T follicular helper cell (primary cell): ENCODE measurements at places on chromosomes 7 and 10.

DNA sequence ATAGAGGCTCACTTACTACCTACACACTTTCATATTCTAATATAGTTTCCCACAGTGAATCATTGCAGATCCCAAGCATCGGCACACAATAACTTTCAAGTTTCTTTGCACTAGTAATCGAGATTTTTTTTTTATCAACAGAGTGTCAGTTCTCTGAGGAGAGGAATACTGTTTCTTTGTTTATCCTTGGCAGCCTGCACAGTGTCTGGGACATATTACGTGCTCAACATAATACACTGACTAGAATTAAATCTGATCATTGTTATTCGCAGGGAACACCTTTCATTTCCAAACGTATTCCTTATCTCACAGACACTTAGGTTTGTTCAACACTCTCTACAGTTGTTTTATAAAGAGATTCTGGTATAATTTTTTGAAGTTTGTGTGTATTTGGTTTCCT lies 95.3 kb downstream of the CACNA2D1 start:
- DNase-seq: no peak

DNA sequence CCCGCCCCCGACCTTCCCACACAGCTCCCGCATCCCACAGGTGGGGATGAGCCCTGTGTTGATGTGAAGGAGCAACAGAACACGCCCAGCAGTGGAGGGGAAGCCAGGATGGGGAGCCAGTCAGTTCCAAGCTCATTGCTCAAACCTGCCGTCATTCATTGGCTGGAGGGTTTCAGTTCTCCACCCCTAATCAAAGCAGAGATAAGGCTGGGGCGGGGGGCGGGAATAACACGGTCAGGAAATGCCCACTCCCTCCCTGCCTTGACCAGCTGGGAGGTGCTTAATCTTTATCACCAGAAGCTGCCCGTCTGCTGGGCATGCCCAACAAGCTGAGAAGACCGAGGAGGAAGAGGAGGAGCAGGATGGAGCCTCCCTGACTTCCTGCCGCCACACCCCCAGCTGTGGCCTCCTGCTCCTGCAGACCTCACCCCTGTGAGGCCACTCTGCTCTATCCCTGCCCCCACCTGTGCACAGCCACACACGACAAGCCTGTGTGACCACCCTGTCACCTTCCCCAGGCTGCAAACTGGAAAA lies 265.1 kb downstream of the ZEB1 start:
- DNase-seq: no peak

DNA sequence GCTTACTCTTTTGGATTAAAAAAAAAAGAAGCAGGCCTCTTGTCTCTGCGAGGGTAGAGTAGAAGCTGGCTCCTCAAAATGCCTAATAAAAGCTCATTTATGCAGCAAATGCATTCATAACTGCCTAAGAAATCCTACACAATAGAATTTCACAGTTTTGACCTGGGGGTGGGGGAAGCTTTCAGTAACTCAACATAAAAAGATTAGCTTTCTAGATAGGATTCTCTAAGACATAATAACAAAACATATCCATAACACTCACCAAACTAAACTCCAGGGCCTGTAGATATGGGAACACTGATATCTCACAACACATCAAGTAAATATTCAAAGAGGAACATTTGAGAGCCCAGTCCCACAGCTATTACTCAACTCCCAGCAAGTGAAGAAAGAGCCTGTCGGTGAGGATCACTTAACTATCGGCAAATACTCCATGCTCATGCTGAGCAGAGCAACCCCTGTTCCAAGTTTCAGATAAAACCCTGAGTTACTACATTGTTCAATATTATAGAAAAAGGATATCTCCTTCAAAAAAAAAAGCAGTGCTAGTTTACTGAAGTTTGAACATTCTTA lies 88.1 kb downstream of the COBL start:
- DNase-seq: no peak

- DNase-seq: no peak
These were observed 417.7 kb upstream of the CELF2 start for GRCh38 chr10:10600004-10600403.

- no peak for DNase-seq
These were observed 8.8 kb upstream of the AFAP1L2 start for GRCh38 chr10:114412907-114413797.

DNA sequence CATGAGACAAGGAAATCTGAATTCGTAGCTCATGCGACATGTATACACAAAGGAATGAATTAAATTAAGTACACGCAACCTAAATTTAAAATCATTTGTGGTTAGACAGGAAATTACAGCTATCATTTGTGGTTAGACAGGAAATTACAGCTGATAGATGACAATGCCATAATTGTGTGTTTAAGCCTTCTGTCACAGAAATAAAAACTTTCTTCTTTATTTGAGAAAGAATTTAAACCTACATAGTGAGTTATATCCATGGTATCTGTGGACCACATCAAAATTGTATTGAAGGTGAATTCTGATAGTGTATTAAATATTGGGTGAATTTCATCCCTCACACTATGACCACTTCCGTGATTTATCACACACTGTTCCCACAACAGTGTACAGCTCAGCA lies 362.9 kb downstream of the MAGI2 start:
- DNase-seq: no peak

DNA sequence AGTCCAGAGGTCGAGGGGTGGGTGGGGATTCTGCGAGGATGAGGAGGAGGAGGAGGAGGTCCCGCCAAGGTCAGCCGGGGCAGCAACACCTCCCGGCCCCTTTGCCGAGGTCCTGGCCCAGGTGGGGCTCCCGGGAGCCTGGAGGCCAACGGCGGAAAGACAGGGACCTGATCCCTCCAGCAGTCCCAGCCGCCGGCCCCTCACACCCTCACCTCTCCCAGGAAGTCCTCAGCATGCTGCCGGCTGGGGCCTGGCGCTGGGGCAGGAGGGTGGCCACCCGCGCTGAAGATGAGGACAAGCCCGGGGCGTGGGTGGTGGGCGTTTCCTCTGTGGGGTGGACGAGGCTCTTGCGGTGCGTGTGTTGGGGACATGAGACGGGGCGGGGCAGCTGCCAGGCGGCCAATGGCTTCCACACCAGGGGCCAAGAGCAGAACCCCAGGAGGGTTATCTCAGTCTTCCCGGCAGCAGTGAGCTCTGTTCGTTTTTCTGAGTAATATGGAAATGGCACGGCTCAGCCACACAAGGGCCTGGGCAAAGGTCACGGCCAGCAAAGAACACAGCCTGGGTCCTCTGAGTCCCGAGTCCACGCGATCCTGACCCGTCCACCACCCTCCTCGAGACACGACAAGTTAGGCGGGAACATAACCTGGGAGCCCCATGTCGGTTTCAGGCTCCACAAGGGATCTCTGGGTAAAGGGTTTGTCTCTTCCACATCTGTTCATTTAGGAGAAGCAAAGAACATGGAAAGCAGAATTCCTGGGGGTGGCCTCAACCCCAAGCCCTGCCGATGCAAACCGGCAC lies 82.9 kb upstream of the PDGFA start:
- no peak for DNase-seq

DNA sequence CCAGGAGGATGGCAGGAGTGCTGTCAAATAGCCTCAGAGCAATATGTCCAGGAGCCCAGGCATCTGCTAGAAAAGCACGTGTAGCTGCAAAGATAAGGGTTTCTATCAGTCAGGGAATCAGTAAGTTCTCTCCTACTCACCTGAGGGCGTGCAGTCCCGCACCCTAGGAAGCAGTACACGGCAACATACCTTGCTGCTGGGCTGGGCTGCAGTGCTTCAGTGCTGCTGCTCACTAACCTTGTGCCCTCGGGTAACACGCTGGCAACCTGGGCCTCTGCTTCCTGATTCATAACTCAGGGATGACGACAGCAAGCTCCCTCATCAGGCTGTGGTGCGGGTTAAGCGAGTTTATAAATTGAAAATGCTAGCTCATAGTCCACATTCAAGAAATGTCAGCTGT lies 29.5 kb upstream of the CCNY start:
- DNase-seq: no peak

DNA sequence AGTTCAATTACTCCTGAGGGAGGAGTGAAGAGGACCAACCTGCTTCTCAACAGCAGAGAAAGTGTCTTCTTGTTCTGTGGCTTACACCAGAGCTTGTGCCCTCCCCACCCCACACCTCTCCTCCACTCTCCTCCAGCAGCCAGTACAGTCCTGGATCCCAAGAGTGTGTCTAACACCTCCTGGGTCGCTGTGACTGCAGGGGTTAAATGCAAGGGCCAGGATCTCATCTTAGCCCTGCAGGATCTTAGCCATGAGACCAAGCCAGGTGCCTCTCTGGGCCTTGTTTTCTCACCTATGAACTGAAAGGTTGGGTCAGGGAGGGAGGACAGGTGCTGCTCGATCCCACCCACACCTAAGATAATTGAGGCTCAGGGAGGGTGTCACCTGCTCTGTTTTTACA lies 34.5 kb upstream of the MSRB2 start:
- DNase-seq: no peak

DNA sequence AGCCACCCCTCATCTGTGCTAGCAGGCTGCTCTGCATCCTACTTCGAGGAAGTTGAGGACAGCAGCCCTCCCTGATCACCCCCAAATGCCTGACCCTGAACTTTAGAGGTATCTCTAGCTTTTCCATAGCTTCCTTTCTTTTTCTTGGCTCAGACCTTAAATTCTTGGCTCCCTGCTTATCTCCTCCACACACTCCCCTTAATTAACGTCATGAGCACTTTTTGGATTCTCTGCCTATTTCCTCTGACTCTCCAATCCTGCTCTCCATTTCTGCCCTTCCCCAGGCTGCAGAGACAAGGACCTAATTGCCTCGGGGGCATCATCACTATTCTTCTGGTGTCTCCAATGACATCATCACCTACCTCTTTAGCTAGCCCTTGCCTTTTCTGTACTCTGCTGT lies 40.8 kb upstream of the SEC61G start:
- no peak for DNase-seq

DNA sequence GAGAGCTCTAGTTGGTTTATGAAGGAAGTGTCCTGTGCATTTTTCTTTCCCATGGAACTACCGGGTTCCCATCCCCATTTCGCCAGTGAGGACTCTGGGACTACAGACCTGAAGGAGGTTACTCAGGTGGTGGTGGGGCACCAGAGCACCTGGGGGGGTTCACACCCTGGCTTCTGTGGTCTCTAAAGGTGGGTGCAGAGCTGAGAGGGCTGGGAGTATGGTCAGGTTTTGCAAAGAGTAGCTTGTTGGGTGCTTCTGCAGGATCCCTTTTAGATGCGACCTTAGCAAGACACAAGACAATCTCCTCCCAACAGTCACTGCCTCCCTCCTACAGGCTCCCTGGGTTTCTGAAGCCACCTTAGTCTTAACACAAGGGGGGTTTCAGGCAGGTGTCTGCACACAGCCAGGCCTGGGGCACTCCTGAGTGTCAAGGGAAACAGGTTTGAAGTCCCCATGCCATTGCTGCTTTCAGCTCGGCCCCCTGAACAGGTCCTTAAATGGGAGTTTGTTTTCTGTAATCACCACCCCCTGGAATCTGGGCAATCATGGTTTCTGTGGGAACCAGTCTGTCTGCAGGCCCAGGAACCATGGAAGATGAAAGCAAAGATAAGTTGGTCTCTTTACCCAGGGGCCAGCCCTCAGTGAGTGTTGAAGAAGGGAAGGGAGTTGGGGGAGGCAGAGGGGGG lies 9.9 kb upstream of the CXCL12 start:
- DNase-seq: no peak

DNA sequence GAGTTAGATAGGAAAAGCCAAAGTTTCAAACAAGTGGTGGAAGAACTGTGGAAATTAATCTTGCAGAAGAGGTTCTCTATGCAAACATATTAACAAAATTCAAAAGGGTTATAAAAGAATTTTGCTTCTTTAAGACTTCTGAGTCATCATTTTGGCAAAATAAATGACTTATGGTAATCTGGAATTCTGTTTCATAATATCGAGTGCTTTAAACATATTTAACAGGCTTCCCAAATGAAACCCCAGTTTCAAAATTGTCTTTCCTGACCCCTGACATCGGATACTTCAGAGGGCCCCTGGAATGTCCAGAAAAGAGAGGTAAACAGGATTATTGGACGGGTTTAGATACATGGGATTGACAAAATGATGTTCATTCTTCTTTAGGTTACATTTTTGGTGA lies 444.6 kb downstream of the HTR7 start:
- no peak for DNase-seq

DNA sequence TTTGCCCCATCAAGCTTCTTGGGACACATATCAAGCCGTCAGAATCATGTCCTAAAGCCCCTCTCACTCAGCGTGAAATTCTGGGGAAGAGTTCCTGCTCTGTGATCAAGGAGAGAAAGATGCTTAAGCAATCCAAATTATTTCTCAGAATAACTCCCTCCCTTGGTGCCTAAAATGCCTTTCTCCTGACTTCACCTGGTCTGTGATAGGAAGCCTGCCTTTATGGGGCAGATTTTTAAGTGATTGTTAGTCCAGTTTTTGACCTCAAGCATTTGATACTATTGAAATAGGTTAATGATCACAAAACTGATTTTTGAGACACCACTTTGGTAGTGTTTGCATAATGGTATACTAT lies 76.4 kb upstream of the MAGI2 start:
- no peak for DNase-seq

GRCh38 chr7:157908006-157908782 lies 571.4 kb downstream of the DNAJB6 start:
- DNase-seq: no peak

DNA sequence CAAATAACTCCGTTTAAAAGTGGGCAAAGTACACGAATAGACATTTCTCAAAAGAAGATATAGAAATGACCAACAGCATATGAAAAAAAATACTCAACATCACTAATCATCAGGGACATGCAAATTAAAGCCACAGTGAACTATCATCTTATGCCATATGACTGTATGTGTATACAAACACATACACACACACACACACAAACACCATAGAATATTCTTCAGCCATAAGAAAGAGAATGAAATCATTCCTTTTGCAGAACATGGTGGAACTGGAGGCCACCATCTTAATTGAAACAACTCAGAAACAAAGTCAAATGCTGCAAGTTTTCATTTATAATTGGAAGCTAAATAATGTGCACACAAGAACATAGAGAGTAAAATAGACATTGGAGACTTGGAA lies 1019.4 kb downstream of the KCNMA1 start:
- no peak for DNase-seq

DNA sequence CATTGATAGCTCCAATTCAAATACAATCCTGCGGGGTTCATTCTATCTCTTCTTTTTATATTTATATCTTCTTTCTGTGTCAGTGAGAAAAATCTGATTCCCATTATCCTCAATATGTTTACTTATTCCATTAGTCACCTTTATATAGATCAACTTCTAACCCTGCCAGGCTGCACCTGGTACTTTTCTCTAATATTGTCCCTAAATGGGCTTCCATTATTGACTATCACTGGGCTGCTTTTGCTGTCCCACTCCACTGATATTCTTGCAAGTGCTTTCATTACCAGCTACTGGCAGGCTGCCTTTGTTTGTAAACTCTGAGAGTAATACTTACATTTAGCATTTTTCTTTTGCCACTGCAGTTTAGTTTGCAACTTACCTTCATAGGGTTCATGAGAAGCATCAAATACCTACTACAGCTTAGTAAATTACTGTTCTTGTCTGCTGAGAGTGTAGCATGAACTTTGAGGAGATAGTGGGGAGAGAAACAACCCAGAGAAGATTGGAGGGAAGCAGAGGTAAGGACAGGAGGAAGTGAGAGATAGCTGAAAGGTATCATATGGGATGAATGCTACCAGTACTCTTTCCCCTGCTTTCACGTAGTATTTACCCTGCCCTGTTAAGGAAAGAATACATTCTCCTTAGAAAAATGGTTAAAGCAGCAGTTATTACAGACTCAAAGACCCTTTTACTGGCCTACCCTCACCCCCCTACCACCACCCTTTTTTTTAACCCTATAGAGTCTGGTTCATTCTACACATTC lies 119.1 kb downstream of the PHTF2 start:
- DNase-seq: no peak

GRCh38 chr10:122419876-122420623 lies 34.4 kb upstream of the ARMS2 start:
- no peak for DNase-seq

- no peak for DNase-seq
These were observed 43.3 kb upstream of the ANLN start for GRCh38 chr7:36346260-36346831.
